ENCODE measurements at places on chromosomes 12 and 14. TPM values are rescaled to one million over a fixed set of nuclear protein-coding genes. Genes with fewer than 3 reads are reported as not detected.

DNA sequence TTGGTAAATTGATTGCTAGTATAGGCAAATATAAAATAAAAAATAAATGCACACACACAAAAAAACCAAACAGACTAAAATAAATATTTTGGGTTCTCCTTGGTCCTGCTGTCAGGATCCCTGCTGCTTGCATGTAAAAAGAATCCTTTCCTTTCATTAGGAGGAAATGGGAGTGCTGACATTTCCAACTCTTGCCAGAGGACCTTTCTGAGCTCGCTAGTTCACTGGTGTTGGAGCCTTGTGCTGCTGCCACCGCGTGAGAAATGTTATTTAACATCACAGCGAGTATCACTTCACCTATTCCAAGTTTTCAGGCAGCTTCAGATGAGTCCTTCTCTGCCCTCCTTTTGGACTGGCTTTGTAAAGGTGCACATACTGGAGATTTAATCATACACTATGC lies 358.9 kb downstream of the NPAS3 start:
- DNase-seq = no peak

DNA sequence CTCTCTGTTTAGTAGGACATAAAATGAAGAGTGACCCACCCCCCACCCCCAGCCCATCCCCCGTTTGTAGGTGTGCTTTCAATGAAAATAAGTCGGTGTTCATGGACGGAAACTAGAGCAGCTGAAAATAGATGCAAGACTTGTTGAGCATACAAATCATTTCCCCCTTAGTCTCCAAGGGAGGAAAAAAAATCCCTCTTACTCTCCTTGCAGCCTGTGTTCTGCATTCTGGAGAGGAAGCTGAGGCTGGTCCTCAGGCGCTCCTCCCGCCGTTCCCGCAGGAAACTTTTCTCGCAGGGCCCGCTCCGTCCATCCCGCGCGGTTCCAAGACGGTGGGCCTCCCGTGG lies 259.0 kb upstream of the E2F7 start:
- no peak for DNase-seq

The PLCZ1 gene
- total RNA-seq = 0.66 TPM

The ANO2 gene
- total RNA-seq = 30.8 TPM

DNA sequence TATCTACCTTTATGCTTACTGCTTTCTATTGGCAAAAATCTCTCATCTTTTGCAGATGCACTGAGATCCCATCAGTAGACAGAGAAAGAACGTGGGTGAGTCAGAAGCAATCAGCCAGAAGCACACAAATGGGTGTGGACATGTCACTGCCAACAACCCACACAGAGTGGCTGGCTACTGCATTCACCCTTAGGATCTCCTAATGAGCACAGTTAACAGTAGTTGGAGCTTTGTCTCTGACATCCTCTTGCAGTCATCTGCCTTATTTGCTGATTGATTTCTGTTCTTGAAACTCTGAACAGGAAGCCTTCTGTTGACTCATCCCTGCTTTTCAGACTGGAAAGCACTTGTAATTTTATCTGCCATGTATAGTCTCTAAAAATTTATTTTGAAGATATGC lies 117.2 kb downstream of the RGS6 start:
- no peak for DNase-seq

The FOXG1 gene
- not detected for total RNA-seq

DNA sequence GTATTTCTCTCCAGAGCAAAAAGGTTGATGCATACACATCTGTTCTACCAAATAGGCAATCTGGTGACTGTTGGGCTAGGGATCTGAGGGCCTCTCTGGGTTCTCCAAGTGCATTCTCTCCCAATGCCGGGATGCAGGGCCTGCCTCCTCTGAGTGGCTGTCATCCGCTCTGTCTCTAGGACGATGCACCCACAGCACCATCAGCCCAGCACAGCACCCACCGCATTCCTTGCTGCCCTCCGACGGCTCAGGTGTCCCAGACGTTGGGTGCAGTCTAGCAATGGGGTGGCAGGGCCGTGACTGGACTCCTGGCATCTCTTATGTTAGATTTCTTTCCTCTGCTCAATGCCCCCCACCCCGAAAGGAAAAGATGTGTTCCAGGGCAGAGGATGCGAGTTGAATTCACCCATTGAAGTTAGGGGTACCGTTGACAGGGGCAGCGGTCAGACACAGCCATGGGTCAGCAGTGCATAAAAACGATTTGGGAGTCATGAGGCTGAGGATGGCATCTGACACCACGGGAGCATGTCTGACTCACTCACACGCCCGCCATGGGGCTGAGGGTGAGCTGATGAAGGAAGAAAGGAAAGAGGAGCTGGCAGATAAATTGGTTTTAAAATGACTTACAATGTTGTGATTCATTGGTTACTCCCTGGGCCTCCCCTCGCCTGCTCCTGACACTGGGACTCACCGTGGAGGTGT lies 93.2 kb upstream of the C14orf180 start:
- no peak for DNase-seq

The VDR gene
- 9.3 TPM for total RNA-seq
